Dermis blood vessel endothelial cell (primary cell): ENCODE measurements at places on chromosomes 16 and 17. TPM values are rescaled to one million over a fixed set of nuclear protein-coding genes. Genes with fewer than 3 reads are reported as not detected.

The SMTNL2 gene
- under 0.01 TPM in 1 of 2 replicates, not detected in the other for total RNA-seq

The ETV4 gene
- 3.2 and 13.5 TPM in 2 replicates for total RNA-seq

The TP53TG3F gene
- not detected in 2 replicates for total RNA-seq

The NPIPB6 gene
- total RNA-seq = not detected in 2 replicates

The YBX2 gene
- 0.17 TPM in 1 of 2 replicates, not detected in the other for total RNA-seq

The SGCA gene
- total RNA-seq = not detected in 2 replicates

The PNMT gene
- total RNA-seq = 1.2 and 1.7 TPM in 2 replicates

The C17orf50 gene
- total RNA-seq = not detected in 2 replicates

The TP53TG3C gene
- not detected in 2 replicates for total RNA-seq

The KRTAP2-2 gene
- total RNA-seq = not detected in 2 replicates

The UNC13D gene
- 3.2 and 3.4 TPM in 2 replicates for total RNA-seq

The MT1G gene
- total RNA-seq = not detected in 2 replicates

The CRYBA1 gene
- not detected in 2 replicates for total RNA-seq

The ADAM11 gene
- total RNA-seq = under 0.01 and 0.09 TPM in 2 replicates

The KRT24 gene
- total RNA-seq = not detected in 2 replicates

The HBQ1 gene
- total RNA-seq = 0.34 TPM in 1 of 2 replicates, not detected in the other

The GUCY2D gene
- not detected in 2 replicates for total RNA-seq

The IL17C gene
- total RNA-seq = not detected in 2 replicates

The EMC6 gene
- 11.4 and 14.6 TPM in 2 replicates for total RNA-seq
